ENCODE measurements at places on chromosomes 2 and 18. TPM values are rescaled to one million over a fixed set of nuclear protein-coding genes. Genes with fewer than 3 reads are reported as not detected.

The B3GNT7 gene
- total RNA-seq: not detected

The CD8B gene
- total RNA-seq: not detected

The MC4R gene
- total RNA-seq: not detected

The GNLY gene
- total RNA-seq: 1.4 TPM

The DCDC2C gene
- not detected for total RNA-seq

The ALKAL2 gene
- not detected for total RNA-seq

The OTX1 gene
- total RNA-seq: 0.62 TPM

The C1GALT1C1L gene
- total RNA-seq: not detected

The FEV gene
- not detected for total RNA-seq

The ZNG1B gene
- total RNA-seq: 47.7 TPM

The OR6B2 gene
- not detected for total RNA-seq

The TOGARAM2 gene
- total RNA-seq: 1.0 TPM

The TBR1 gene
- total RNA-seq: not detected

The HSBP1L1 gene
- total RNA-seq: not detected

The PAX3 gene
- 2.2 TPM for total RNA-seq

The DPP10 gene
- total RNA-seq: not detected

The ANKZF1 gene
- 27.9 TPM for total RNA-seq

The TCF23 gene
- not detected for total RNA-seq

The UGT1A8 gene
- total RNA-seq: not detected

The ASB18 gene
- total RNA-seq: 0.24 TPM

The SERPINB11 gene
- not detected for total RNA-seq

The EHD3 gene
- total RNA-seq: 5.0 TPM

The PSMA8 gene
- total RNA-seq: not detected

The KCNG2 gene
- total RNA-seq: 0.08 TPM

The TMEFF2 gene
- 6.5 TPM for total RNA-seq

The PTPRN gene
- total RNA-seq: 0.68 TPM

The EHBP1 gene
- total RNA-seq: 30.0 TPM

The SLC38A11 gene
- 0.19 TPM for total RNA-seq

The RIT2 gene
- total RNA-seq: not detected

The CRYGC gene
- total RNA-seq: not detected

The CHRNG gene
- 697 TPM for total RNA-seq

The GCG gene
- total RNA-seq: not detected

The ZNF521 gene
- 27.2 TPM for total RNA-seq

The ZSCAN30 gene
- total RNA-seq: 20.0 TPM

The ST8SIA5 gene
- 3.0 TPM for total RNA-seq

The CXCR4 gene
- total RNA-seq: not detected

The CRYGD gene
- not detected for total RNA-seq

All from myocyte (in vitro differentiated cells).